ENCODE measurements at places on chromosomes 16 and 17. TPM values are rescaled to one million over a fixed set of nuclear protein-coding genes. Genes with fewer than 3 reads are reported as not detected.
A peak's percentile ranks its signal among the peaks of the same experiment; 100 is the strongest.

- no peak for DNase-seq
These were observed 15.3 kb upstream of the TNS4 start for GRCh38 chr17:40516581-40517285.

The ABI3 gene
- 6.3 TPM for total RNA-seq

DNA sequence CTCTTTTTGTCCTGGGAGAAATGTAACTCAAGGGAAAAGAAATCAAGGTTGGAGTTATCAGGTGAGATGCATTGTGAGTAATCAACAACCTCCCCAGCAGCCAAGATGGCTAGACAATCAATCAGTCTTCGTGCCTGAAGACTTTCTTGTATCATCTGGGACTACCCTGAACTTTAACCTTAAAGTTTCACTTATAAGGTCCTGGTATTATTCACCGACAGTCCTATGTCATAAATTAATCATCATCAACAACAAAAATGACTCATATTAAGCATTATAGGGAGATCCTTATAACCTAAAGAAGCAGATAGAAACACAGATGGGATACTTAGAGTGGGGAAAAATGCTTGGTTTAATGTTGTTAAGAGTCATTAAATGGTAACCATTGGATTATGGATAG is 7.7 kb upstream of the TEKT3 start:
- no peak for DNase-seq

DNA sequence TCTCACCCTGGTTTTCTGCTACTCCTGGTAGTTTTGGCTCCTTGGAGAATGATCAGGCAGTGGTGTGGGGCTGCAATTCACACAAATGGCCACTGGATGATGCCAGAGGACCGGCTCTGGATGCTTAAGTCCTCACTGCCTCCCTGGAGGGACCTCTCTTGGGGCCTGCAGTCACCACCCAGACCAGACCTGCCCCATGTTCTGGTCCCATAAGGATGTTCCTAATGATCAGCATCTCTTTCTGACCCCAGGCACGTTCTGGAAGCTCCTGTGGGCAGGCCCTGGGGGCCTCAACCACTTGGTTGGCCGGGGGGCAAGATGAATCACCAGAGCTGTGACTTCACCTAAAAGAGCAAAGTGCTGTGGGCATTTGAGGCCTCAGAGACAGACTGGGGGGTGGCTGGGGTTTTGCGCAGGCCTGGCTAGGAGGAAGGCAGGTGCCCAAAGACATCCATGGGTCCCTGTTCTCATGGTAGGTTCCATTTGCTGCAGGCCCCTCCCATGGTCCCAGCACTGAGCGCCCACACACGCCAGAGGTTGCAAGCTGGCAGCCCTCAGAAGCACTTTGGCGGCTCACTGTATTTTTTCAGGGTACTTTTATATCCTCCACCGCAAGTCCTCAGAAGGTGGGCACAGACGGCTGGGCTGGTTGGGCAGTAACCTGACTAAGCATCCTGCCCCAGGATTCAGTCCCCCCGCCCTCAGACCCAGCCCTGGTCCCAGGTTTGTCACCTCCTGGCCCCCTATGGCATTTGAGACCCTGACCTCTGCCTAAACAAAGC is 53.2 kb downstream of the NT5M start:
- no peak for DNase-seq

The RANBP10 gene
- 11.1 TPM for total RNA-seq

The CLDN7 gene
- total RNA-seq = 1.2 TPM

The VMO1 gene
- total RNA-seq = 0.70 TPM

The ASGR1 gene
- total RNA-seq = 0.43 TPM

GRCh38 chr17:78528541-78528940 is 48.7 kb downstream of the DNAH17 start:
- no peak for DNase-seq

The SYT17 gene
- 0.54 TPM for total RNA-seq

The INCA1 gene
- 2.4 TPM for total RNA-seq

The GAS2L2 gene
- total RNA-seq = 0.27 TPM

DNA sequence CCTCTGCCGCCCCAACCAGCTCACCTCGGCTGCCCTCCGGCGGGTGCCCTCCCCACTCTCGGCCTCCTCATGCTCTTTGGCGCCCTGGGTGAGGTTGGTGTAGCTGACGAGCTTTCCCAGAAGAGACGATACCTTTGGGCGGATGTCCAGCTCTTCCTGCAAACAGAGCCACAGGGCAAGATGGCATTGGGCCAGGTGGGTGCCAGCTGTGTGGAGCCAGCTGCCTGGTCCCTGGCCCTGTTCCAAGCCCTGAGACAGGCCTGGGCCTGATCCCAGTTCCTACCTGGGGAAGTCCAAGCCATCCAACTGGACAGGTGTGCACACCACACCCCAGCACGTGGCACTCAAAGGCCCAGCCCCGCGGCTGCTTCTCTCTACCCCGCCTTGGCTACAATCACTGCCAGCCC is 6.9 kb downstream of the SLC12A4 start:
- no peak for DNase-seq

DNA sequence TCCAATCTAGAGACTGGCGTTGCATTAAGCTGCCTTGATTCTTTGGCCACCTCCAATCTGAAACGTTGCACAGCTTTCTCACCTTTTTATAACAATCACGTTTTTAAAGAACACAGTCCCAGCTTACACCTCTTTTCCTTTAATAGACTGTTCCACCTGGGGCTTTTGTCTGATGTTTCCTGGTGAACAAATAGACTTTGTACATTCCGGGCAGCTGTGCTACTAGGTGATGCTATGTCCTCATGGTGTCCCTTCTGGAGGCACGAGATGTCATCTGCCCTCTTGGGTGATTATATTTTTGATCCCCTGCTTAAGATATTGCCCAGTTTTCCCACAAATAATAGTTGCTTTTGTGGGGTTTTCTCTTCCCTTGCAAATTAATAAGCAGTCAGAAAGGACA is 225.5 kb downstream of the SOX9 start:
- no peak for DNase-seq

DNA sequence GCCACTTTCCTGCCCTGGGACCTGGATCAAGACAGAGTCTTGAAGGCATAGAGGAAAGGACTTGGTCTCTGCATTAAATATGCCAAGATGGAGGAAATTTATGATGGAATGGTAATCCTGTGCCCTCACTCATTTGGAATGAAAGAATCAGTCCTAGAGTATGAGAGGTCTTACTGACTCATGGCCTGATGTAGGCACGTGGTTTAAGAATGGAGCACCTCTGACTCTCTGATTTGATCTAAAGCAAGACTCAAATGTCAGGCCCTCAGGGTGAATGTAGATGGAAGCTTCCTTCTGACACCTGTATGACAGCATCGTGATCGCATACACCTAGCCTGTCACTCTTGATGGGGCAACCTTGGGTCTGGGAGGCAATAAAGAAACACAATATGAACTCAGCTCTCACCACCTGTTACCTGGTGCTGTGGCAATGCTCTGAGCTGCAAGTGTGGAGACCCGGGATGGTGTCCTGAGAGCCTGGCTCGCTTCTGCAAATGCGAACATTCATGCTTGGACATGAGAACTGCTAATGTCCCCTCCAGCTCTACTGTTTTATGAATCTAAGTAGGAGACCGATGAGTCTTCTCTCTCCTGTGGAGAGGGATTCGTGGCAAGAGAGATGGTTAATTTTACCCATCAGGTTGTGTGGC is 229.9 kb downstream of the ABCC12 start:
- DNase-seq = no peak

The CLEC10A gene
- 5.4 TPM for total RNA-seq

The TP53TG3 gene
- 1.1 TPM for total RNA-seq

The OTOP2 gene
- not detected for total RNA-seq

GRCh38 chr17:64262198-64262999 is 661 bp downstream of the TEX2 start:
- DNase-seq = peak; percentile 88

GRCh38 chr17:3009411-3009920 is 53.9 kb downstream of the OR1D5 start:
- no peak for DNase-seq

The PLA2G10 gene
- total RNA-seq = not detected

The CDK5RAP3 gene
- total RNA-seq = 50.0 TPM

GRCh38 chr17:21357281-21357680 is 18.9 kb upstream of the KCNJ12 start:
- DNase-seq = peak; percentile 9

- DNase-seq = no peak
These were observed 31.3 kb downstream of the METRNL start for GRCh38 chr17:83110735-83111134.

The ARMC5 gene
- total RNA-seq = 5.5 TPM

- no peak for DNase-seq
These were observed 15.4 kb upstream of the TMEM92 start for GRCh38 chr17:50258647-50259476.

The ATXN2L gene
- 46.3 TPM for total RNA-seq

DNA sequence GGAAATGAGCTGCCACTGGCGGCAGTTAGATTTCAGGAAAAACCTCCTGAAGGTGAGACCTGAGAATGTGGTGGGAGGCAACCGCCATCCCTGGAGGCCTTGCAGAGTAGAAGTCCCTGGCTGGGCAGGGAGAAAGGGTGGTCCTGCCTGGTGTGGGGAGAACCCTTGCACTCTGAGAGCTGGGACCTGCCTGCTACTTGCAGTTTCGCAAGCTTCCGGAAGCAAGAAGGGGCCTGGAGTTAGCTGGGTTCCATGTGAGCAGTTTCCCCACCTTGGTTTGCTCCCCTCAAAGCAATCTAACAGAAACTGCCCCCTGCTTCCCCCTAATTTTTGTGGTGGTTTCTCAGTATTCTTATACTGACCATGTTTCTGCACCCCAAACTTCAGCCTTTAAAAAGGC is 6.5 kb downstream of the ZNF629 start:
- no peak for DNase-seq

DNA sequence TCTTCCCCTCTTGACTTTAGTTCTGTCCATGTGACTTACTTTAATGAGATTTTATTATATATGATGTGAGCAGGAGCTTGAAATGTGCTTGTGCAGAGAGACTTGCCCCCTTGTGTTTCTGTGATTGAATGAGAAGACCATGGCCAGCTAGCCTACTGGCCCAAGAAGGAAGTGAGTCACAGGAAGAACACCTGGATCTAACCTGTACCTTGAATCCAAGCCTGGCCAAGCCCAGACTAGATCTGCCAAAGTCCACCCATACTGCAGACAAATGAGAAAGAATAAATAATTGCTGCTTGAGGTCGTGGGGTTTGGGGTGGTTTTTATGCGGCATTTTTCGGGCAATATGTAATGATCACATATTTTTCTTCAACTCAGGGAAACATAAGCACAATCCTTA is 9.6 kb downstream of the ABCA10 start:
- DNase-seq = no peak

DNA sequence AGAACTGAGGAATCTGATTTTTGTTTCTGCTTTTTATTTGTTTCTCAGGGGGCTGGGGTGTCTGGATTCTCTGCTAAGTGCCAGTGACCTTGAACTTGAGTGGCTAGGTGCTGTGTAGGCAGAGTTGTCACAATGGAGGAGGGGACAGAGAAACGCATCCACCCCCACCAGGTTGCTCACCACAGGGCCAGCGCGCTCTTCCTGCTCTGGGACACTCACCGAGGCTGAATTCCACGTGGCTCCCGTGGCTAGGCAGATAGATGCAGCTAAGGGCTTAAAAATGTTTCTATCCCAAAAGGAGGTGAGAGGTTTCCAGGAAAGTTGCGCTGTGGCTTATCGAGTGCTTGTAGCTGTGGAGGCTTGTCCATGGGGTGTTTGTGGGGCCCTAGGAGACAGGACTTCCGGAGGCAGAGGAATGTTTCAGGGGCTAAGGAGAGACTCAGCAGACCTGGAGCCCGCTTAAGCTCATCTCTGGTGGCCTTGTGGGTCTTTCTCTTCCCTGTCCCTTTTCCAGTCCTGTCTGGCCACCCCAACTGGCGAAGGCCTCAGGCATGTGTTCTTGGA is 36.8 kb downstream of the ADCY7 start:
- peak; percentile 17 for DNase-seq

DNA sequence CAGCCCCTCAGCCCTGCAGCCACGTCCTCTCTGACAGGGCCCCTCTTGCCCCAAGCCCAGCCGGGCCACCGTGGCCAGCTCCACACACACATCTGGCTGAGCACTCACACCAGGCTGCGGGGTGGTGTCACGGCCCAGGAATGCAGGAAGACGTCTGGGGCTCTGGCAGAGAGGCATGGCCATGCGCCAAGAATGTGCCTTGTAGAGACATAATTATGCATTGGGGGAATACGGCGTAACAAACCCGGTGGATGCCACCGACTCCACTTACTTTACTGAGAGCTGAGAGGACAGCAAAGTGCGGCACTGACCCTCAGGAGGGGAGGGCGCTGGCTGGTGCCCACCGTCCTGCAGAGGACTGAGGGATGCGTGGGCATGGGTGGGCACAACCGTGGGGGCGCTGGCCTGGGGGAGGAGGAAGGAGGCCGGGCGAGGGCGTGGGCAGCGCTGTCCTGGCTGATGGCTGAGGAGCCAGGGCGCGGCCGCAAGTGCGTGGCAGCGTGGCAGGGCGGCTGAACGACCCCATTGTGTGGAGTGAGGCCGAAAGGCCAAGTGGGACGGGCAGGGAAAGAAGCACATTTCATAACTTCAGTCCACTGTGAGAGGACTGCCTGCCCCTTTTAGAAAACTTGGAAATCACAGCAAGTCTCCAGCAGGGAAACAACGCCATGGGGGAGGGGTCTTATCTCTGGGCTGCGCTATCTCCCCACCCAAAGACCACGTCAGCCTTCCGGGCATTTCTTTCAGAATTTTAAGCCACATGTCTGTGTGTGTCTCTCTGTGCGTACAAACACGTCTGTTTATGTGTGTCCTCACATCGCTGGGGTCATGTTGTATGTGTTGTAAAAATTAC is 30.6 kb downstream of the METRNL start:
- peak; percentile 93 for DNase-seq

- no peak for DNase-seq
These were observed 3.5 kb upstream of the UQCC4 start for GRCh38 chr16:1424028-1424427.

- DNase-seq = no peak
These were observed 781 bp downstream of the RSKR start for GRCh38 chr17:28612936-28613872.

GRCh38 chr17:46974086-46974485 is 5.0 kb downstream of the RPRML start:
- no peak for DNase-seq

GRCh38 chr16:49632795-49633184 is 223.1 kb downstream of the ZNF423 start:
- no peak for DNase-seq

- no peak for DNase-seq
These were observed 28.8 kb downstream of the IST1 start for GRCh38 chr16:71923941-71924690.

DNA sequence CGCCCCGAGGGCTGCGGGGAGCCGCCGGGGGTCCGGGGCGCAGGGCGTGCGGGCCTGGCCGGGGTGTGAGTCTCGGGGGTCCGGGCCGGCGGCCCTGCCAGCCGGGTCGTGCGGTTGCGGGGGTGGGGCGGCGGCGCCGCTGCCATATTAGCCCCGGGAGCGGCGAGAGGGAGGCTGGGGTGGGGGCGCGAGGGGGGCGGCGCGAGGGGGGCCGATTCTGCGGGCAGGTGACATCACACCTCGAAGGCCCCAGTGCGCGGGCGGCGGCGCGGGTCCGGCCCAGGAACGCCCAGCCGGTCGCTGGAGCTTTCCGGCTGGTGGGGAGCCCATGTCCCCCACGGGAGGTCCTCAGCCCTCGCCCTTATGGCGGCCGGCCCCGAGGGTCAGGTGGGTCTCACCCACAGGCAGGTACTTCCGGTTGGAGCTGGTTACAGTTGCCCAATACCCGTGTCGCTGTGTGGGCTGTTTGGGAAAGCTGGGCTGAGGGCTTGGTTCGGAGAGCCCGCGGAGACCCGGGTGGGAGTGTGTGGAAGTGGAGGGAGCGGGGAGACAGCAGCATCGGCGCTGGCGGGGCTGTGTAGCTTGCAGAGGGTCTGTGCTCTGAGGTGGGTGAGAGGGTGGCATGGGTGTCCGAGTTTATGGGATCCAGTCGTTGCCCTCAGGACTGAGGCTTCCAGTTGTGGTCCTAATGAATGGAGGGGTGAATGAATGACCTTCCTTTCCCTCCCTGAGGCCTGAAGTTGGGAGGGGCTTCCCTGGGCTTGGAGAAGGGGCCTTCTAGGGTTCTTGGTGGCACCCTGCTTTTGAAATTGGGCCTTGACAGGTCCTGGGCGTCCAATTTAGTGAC is 804 bp downstream of the ATP6V0C start:
- no peak for DNase-seq

Data from Right ventricle myocardium inferior (tissue), 1 donor.